Pancreas (tissue), 10 donors: ENCODE measurements at places on chromosomes 16 and 17. TPM values are rescaled to one million over a fixed set of nuclear protein-coding genes. Genes with fewer than 3 reads are reported as not detected.
A peak's percentile ranks its signal among the peaks of the same experiment; 100 is the strongest.

LRRC37A gene
- 1.2 TPM for total RNA-seq

C16orf89 gene
- total RNA-seq, result 1.1 TPM

CHD9NB gene
- 1.6 TPM for total RNA-seq

HOXB13 gene
- total RNA-seq, result 0.06 TPM

FGF11 gene
- total RNA-seq, result 0.16 TPM

ASIC2 gene
- total RNA-seq, result not detected

RNF43 gene
- 4.9 TPM for total RNA-seq

PRSS33 gene
- not detected for total RNA-seq

MYADML2 gene
- not detected for total RNA-seq

TRIM72 gene
- not detected for total RNA-seq

TMEM235 gene
- not detected for total RNA-seq

GRCh38 chr17:8243827-8244226 is 4.0 kb downstream of the CTC1 start:
- DNase-seq, result no peak

- no peak for DNase-seq
Measured at GRCh38 chr17:83057793-83058265, 21.6 kb upstream of the METRNL start.

GRCh38 chr16:87970186-87970585 is 19.0 kb downstream of the BANP start:
- DNase-seq, result no peak

DNA sequence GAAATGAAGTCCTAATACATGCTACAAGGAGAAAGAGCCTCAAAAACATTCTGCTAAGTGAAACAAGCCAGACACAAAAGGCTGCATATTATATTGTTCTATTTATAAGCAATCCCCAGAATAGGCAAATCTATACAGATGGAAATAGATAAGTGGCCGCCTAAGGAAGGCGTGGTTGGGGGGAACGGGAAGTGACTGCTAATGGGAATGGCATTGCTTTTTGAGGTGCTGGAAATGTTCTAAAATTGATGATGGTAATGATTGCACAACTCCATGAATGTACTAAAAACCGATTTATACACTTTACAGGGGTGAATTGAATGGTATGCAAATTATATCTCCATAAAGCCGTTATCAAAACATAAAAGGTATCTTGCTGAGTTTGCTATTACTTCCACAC is 67.7 kb downstream of the GAS7 start:
- DNase-seq, result no peak

DNA sequence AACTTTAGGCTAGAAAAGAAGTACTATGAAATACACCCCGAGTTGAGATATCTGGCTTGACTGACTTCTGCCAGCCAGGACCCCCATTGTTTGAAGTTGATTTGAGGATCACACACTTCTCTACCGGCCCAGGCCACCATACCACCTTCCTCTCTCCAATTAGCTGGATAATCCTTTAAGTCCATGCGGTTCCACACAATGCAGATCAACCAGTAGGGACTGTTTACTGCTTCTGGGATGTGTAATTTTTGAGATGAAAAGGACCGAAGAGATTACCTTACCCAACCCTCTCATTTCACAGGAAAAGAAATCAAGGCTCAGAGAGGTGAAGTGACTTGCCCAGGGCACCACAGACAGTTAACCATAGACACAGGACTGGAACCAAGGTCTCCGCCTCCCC is 20.5 kb downstream of the ERN1 start:
- no peak for DNase-seq

- no peak for DNase-seq
Measured at GRCh38 chr16:87240211-87241136, 76.7 kb downstream of the C16orf95 start.

GRCh38 chr16:87201790-87202189 is 115.4 kb downstream of the C16orf95 start:
- DNase-seq, result no peak

DNA sequence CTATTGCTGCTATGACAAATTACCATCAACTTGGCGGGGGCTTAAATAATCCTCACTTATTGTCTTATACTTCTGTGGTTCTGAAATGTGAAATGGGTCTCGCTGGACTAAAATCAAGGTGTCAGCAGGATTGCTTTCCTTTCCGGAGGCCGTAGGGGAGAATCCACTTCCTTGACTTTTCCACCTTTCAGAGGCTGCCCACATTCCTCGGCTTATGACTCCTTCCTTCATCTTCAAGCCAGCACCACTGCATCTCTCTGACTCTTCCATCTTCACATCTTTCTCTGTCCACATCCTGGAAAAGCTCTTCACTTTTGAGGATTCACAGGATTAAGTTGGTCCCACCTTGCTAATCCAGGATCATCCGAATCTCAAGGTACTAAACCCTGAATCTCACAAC is 217.8 kb downstream of the GRIN2A start:
- no peak for DNase-seq

DNA sequence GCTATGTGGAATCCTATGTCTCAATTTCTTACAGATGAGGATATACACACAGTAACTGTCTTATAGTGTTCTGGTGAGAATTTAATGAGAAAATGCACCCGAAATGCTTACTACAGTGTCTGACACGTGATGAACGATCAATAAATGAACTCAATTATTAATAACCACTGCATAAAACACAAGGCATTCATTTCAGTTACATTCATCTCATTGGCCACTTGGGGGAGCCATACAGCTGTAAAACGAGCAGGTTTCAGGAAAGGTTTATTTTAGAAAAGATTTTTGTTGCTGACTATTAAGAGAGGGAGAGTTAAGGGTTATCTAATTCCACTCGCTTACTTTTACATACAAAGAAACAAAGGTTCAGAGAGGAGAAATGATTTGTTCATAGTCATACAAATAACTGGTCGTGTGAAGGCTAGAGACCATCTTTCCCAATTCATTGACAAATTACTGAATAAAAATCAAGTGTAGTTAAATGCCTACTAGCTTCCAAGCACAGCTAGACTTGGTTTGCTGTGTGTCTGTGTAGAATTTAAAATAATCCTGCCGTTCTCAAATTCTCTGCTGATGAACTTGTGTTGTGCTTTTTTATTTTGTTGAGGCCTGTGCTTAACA is 160.1 kb downstream of the MAP2K4 start:
- DNase-seq, result no peak

- no peak for DNase-seq
Measured at GRCh38 chr17:44733753-44734152, 25.0 kb upstream of the ADAM11 start.

- no peak for DNase-seq
Measured at GRCh38 chr16:78562650-78563049, 463.2 kb downstream of the WWOX start.

GRCh38 chr16:62954144-62955032 is 918.1 kb upstream of the CDH8 start:
- DNase-seq, result no peak

DNA sequence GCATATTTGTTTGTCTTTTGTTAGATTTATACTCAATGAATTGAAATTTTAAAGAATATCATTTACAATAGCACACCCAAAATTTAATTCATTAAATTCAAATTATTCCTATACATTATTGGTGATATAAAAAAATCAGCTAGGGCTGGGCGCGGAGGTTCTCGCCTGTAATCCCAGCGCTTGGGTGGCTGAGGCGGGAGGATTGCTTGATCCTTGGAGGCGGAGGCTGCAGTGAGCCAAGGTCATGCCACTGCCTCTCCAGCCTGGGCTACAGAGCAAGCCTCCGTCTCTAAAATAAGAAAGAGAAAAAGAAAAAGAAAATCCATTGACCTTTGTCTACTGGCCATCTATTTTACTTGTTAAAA is 4.5 kb upstream of the PRDM7 start:
- no peak for DNase-seq

DNA sequence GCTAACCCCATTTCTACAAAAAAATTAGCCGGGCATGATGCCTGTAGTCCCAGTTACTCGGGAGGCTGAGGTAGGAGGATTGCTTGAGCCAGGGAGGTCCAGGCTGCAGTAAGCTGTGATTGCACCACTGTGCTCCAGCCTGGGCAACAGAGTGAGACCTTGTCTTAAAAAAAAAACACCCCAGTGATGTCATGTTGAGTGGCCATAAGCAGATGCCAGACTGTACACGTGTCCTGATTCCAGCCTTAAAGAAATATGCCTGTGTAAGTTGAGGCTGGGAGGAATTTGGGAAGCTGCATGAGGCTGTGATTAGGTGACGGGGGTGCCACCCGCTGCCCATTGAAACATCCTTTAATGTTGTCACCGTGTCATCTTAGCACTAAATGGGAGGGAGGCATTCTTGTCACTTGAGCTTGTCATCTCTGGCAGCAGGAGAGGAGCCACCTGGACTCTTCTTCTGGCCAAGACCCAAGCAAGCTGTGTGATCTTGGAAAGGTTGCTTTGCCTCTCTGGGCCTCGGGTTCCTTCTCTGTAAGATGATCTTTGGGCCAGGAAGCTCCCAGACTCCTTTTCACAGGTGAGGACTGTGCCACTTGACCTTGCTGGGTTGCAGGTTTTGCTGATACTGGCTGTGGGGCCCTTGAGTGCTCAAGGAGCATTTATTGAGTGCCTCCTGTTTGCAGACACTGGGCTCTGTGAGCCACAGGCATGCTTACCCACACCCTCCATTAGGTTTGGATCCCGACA is 98.3 kb upstream of the CIBAR2 start:
- DNase-seq, result no peak

DNA sequence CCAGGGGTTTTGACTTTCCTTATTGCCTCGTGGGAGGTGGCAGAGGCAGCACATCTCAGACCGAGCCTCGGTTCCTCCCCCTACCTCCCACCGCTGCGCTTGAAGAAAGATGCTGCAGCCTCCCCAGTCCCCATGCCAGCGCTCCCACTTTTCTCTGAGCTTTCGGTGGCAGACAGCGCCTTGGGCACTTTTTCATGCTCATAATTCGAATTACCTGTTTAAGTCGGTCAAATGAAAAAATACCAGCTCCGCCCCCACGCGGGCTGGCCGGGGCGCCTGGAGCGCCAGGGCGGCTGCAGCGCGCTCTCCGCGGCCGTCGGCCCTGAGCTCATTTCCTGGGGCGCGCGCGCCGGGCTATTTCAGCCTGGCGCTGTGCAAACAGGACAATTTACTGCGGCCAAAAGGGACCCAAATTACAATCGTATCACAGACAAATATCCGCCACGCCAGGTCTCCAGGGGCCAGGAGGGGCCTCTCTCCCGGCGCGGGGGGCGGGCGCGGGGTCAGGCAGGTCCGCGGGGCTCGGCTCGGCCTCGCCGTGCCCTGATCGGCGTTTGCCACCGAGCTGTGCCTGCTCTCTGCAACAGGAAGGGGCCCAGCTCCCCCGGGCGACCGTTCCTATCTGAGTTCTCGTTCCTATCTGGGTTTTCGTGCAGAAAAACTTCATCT is 45.0 kb downstream of the SOST start:
- DNase-seq, result peak; percentile 31

DNA sequence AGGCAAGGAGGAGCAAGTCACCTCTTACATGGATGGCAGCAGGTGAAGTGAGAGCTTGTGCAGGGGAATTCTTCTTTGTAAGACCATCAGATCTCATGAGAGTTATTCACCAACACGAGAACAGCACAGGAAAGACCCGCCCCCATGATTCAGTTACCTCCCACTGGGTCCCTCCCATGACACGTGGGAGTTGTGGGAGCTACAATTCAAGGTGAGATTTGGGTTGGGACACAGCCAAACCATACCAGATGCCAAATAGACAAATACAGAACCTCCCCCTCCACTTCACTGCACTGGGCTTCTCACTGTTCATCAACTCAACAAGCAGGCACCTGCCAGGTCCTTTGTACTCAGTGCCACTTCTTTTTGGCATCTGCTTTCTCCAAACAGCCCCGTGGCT is 100.2 kb downstream of the WSCD1 start:
- no peak for DNase-seq

GRCh38 chr16:58652741-58653140 is 23.1 kb upstream of the CNOT1 start:
- no peak for DNase-seq

GRCh38 chr17:51441431-51441830 is 181.1 kb downstream of the UTP18 start:
- no peak for DNase-seq

DNA sequence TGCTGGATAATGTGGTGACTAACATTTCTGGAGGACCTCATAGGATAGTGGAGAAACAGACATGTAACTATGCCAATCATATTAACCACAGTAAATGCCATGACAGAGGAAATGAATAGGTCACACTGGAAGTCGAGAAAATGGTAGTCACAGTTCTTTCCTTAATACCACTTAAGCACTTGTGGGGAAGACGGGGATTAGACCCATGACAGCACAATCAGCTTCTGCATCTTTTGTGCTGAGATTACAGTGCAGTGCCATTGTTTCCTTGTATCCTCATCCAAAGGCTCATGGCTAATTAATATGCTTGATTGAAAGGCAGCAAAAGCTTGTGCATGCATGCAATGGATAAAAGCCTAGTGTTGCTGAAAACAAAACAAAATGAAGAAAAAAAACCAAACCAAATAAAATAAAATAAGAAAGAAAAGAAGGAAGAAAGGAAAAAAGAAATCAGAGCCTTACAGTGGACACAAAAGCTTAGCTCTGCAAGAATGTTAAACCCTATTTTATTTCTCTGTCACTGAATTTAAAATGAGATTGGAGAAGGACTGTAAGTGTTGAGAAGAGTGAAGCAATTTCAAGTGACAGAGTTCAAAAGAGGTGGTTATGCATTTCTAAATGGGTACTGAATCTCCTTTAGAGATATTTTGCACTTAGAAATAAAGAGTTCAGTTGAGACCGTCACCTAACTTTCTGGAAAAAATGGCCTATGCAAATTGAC is 1011.9 kb downstream of the CDH8 start:
- no peak for DNase-seq

GRCh38 chr16:17775061-17775460 is 304.3 kb upstream of the XYLT1 start:
- no peak for DNase-seq

DNA sequence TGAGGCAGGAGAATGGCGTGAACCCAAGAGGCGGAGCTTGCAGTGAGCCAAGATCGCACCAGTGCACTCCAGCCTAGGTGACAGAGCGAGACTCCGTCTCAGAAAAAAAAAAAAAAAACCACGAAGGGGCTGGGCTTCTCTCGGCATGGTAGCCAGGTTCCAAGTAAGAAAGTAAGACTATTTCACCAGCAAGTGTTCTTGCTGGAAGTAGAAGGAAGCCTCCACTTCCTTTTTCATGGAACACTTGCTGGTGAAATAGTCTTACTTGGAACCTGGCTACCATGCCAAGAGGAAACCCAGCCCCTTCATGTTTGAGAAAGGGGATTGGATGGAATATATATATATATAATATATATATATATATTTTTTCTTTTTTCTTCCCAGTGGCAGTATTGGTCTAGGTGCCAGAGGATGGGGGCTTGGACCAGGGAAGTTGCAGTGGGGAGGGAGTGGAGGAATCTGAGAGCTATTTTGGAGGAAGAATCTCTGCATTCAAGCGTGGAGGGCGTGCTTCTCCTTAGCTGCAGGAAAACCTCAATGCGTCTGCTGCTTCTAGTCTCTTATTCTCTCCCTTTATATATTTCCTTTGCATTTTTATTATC is 7.2 kb upstream of the N4BP1 start:
- no peak for DNase-seq
